ENCODE measurements at places on chromosomes 11 and 22.

DNA sequence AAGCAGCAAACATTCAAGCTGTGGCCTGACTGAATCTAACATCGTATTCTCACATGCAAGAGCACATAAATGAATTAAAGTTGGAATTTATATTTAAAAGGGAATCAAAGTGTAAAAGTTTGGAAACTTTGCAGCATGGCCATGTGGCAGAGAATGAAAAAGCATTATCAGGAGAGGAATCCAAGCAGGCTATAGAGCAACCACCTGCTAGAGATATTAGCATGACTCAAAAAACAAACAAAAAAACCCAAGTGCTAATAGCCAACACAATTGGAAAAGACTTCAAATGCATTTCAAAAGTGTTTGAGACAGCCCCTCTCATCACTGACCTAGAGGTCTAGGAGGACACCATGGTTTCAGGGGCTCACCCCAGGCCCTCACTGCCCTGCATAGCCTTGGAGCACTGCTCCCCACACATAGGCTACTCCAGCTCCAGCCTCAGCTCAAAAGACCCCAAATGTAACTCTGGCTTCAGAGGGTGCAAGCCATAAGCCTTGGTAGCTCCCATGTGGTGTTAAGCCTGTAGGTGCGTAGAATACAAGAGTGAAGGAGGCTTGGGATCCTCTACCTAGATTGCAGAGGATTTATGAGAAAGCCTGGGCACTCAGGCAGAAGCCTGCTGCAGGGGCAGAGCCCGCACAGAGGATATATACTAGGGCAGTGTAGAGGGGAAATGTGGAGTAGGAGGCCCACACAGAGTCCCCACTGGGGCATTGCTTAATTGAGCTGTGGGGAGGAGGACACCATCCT, 1.7 kb upstream of the KRTAP5-7 start:
- no peak for DNase-seq

- no peak for DNase-seq
These were observed 124.5 kb upstream of the TMEM45B start for GRCh38 chr11:129691142-129691541.

DNA sequence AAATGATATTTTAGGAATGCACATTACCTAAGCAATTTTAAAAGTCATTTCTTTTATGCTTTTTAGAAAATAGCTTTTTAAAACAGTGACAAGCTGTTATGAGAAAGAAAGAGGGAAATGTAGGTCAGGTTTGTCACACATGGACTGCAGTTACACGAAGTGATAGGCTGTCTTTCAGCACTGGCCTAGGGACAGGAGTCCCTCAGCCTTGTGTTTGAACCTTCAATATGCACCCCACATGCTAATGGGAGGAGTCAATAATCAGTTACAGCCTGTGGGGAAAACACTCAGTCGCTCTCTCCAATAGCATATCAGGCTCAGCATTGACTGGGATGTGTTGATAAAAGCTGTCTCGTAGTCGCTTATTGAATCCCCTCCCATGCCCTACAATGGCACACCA, 45.8 kb downstream of the DNAJC24 start:
- DNase-seq: no peak

DNA sequence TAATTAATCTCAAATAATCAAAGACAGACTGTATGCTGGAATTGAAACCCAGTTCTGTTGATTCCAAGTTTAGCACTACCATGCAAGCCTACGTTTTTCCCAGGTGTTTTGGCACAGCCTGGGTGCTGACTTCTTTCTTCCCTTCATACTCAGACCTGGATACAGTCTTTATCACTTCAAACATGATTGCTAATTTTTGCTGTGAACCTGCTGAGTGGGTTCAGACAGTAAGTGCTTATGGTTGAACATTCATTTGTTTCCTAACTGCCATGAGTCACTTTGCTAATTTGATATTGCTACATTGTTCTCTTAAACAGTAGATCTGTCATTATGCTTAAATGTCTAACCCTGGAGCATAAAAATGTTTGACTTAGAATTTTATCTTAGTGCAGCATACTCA, 12.2 kb downstream of the PAAF1 start:
- DNase-seq: no peak

DNA sequence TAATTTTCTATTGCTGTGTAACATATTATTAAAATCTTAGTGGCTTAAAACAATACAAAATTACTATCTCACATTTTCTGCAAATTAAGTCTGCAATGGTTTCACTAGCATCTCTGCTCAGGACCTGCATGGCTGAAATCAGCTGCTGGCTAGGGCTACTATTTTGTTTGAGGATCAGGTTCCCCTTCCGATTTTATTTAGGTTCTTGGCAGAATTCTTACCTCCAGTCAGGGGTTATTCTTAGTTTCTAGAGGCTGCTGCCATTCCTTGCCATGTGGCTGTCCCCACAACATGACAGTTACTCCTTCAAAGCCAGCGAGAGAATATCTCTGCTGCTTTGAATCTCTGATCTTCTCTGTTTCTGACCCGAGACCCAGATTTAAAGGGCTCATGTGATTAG, 424.5 kb upstream of the ANO5 start:
- no peak for DNase-seq

- no peak for DNase-seq
These were observed 103.8 kb downstream of the MORC2 start for GRCh38 chr22:30864441-30865420.

DNA sequence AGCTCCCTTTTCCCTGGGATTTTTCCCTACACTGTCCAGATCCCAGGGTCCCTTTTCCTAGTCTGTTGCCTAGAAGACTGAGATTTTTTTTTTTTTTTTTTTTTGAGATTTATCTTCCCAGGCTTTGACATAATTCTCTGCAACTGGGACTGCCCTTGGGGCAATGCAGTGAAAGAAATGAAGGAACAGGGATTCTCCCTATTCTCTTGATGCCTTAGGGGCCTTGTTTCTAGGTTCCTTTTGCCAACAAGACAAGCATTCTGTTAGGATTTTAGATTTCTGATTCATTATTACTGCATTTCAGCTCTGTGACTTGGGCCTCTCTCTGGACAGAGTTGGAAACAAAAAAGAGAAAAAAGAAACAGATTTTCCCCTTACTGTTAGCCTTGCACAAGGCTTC, 47.3 kb downstream of the QSER1 start:
- no peak for DNase-seq

GRCh38 chr11:95586155-95586554, 203.4 kb downstream of the FAM76B start:
- no peak for DNase-seq

GRCh38 chr11:1573077-1573902, 1.2 kb upstream of the DUSP8 start:
- no peak for DNase-seq

DNA sequence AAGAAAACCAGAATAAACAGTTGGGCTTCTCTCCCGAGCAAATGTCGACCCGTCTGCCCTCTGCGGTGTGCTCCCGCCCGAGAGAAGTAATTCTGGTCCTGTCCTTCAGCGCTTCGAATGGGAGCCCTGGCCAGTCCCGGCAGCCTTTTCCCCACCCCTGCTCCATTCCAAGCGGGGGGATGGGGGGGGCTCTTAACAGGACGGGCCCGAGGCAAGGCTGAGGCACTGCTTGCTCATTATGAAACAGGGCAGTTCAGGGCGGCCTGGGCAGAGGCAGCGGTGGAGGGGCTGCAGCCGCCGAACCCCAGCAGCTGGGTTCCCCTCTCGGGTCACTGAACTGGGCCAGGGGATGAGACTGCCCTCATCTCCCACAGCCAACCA, 9.1 kb downstream of the BACE1-AS start:
- no peak for DNase-seq

- no peak for DNase-seq
These were observed 345.5 kb upstream of the CTSC start for GRCh38 chr11:88683024-88683423.

GRCh38 chr11:126336671-126337101, 18.8 kb upstream of the ST3GAL4 start:
- no peak for DNase-seq

- no peak for DNase-seq
These were observed 87.9 kb upstream of the SORL1-AS1 start for GRCh38 chr11:121540627-121541026.

DNA sequence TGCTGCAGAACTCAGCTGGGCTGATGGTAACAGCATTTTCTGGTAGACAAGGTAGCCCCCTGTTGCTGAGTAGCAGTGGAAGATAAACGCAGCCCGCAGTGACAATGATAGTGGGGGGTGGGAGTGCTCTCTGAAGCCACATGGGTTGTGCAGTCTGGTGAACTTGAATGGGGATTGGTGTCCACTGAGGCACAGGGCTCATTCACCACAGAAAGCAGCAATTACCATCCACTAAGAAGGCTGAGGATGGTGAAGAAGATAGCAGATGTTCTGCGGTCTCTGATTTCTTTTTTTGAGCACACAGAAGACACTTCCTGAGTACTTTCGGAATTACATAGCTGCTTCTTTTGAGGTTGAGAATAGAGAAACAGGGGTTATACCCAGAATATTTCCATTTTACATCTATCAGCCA, 150.3 kb downstream of the LRRC4C start:
- no peak for DNase-seq

DNA sequence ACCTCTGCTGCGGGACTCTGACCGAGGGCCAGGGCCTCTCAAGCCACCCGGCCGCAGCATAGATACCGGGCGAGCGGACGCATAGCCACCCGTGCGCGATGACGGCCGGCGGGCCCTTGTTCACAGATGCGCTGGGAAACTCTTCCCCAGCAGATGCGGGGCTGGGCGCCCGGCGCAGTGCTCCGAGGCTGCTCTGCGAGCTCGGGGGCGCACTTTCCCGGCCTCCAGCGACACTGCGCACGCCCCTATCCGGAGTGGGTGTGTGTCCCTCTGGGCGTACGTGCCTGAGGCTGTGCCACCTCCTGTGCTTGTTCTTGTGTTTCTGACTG, 104.7 kb upstream of the E2F8 start:
- DNase-seq: no peak

GRCh38 chr11:63942803-63943202, 4.0 kb downstream of the NAA40 start:
- DNase-seq: no peak

GRCh38 chr11:45285250-45285828, 802 bp downstream of the SYT13 start:
- DNase-seq: no peak

GRCh38 chr11:8712506-8712905, 29.9 kb downstream of the RPL27A start:
- no peak for DNase-seq

- DNase-seq: no peak
These were observed 3.6 kb upstream of the ME3 start for GRCh38 chr11:86676010-86676409.

GRCh38 chr11:125688066-125688465, 7.4 kb upstream of the ACRV1 start:
- no peak for DNase-seq

- DNase-seq: peak; percentile 58
These were observed 4.5 kb upstream of the TIMP3 start for GRCh38 chr22:32796865-32797573.

DNA sequence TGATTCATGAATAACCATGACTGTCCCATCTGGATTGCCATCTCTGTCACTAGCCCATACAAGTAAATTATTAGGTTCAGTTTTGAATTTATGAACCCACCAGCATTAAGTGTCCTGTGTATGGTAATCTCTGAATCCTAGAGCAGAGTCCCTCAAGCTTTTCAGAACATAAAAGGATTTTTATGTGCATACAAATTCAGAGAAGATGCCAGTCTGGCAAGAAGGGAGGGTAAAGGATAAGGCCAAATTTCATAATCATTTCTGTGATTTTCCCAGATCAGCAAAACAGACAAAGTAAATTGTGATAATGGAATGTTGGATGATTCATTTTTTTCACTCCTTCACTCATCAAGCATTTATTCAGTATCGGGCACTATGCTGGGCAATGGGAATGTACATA, 371.1 kb upstream of the ARHGAP42 start:
- DNase-seq: no peak

GRCh38 chr11:33207408-33207985, 46.2 kb upstream of the CSTF3 start:
- DNase-seq: no peak

GRCh38 chr22:49527611-49528419, 299.9 kb downstream of the BRD1 start:
- DNase-seq: no peak

GRCh38 chr22:37275622-37276021, 6.7 kb upstream of the CYTH4 start:
- no peak for DNase-seq

- no peak for DNase-seq
These were observed 424.7 kb upstream of the KIRREL3 start for GRCh38 chr11:127425281-127425680.

DNA sequence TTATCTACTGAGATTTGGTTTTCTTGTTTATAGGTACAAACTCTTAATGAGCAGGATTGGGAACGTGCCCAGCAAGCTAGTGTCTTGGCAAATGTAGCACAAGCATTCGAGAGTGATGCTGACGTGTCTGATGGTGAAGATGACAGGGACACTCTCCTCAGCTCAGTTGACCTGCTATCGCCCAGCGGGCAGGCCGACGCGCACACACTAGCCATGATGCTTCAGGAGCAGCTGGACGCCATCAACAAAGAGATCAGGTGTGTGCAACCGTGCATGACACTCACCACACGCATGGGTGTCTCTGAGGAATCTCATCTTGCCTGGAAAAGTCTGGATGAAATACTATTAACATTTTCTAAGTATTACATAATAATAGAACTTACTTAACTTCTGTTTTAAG, 54.7 kb upstream of the CTTN start:
- DNase-seq: no peak

DNA sequence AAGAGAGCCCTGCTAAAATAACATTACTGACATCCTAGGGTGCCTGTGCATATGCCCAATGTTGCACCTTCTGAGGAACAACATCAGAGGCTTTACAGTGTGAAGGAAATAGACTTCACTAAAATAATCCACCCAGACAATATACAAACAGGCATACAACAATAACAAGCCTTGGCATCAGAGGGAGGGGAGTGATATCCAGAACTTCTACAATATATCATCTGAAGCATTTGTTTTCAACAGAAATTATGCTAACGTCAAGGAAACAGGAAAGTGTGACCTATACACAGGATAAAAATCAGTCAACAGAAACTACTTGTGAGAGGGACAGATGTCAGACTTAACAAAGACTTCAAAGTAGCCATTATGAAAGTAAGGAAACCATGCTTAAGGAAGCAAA, 81.3 kb downstream of the CTNND1 start:
- no peak for DNase-seq

DNA sequence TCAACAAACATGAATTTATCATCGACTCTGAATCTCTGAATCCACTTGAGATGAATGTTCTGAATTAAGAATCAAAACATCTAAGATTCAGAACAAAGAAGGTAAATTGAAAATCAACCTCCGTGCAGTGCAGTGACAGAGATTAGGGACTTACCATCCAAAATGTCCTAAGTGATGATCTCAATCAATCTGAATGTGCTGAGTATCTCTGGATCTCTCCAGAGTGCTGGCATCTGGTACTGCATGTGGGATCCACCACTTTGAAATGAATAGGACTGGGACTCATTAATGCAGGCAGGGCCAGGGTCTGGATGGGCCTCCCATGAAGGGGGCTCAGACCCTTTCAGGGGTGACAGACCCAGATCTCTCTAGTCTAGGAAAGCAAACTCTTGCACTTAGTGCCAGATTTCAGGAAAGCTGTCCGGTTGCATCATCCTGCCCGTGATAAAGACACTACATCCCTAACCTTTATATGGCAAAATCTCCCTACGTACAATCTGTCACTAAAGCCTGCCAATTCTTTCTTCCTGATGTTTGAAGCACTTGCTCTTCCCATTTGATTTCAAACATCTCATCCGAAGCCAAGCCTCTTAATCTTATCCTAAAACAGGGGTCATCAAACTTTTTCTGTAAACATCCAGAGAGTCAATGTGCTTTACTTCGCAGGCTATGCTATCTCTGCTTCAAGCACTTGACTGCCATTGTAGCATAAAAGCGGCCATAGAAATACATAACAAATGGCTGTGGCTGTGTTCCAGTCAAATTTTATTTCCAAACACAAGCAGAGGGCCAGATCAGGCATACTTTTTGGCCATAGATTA, 263.3 kb downstream of the LARGE1 start:
- no peak for DNase-seq
